Colonic mucosa (tissue), 4 donors: ENCODE measurements at places on chromosomes 3 and 15.

- no peaks in the 10 kb centered on the region for H3K4me1 ChIP-seq
- no peak overlapping the region for H3K27ac ChIP-seq
Observed at GRCh38 chr15:80266113-80266512, 14.1 kb upstream of the CTXND1 start.

DNA sequence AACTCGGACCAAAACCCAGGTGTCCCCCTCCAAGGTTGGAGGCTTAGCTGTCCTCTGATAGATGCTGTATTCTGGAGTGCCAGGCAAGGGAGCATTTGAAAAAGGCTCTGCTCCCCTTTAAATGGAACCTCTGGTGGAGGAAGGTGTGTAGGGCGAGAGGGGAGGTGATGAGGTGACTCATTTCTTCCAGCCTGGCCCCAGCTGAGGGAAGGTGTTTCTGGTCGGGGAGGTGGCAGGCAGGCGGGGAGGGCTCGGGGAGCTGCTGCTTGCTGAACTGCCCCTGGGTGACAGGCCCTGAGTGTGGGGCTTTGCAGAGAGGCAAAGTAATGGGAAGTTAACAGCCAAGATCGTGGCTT is 18.8 kb downstream of the PSTPIP1 start:
- no peak for DNase-seq
- peaks cover 4% of the 10 kb centered on the region for H3K4me1 ChIP-seq
- H3K27ac ChIP-seq: no peak overlapping the region
- H3K4me3 ChIP-seq: no peak overlapping the region
- H3K27me3 ChIP-seq: no peaks in the 10 kb centered on the region

DNA sequence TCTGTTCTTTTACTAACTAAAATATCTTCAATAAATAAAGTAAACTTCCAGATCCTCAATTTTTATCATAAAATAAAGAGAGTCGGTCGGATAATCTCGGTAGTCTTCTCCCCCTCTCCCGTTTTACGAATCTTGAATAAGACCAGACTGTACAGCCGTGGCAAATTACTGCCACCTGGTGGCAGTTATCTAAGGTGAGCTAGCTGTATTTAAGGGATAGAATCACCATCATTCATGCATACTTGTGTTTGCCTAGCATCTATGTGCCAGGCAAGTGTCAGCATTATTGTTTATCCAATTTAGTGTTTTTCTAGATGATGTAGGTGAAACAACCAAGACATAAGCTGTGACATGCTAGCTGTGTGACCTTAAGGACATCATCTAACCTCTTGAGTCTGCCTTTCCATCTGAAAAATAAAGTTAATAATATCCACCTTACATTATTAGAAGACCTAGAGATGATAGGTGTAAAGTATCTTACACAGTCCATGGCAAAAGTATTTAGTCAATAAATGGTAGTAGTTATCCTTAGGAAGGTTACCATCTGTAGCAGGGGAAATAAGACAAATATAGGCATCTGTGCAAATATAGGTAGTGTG is 21.3 kb downstream of the DUT start:
- DNase-seq: peak; percentile 56
- no peak overlapping the region for H3K4me3 ChIP-seq
- H3K4me1 ChIP-seq: no peaks in the 10 kb centered on the region
- H3K27me3 ChIP-seq: no peaks in the 10 kb centered on the region
- H3K27ac ChIP-seq: no peak overlapping the region

- H3K4me3 ChIP-seq: no peak overlapping the region
- no peaks in the 10 kb centered on the region for H3K4me1 ChIP-seq
- H3K27ac ChIP-seq: no peak overlapping the region
- no peaks in the 10 kb centered on the region for H3K36me3 ChIP-seq
Observed at GRCh38 chr3:117079997-117080396, 370.4 kb downstream of the TUSC7 start.

DNA sequence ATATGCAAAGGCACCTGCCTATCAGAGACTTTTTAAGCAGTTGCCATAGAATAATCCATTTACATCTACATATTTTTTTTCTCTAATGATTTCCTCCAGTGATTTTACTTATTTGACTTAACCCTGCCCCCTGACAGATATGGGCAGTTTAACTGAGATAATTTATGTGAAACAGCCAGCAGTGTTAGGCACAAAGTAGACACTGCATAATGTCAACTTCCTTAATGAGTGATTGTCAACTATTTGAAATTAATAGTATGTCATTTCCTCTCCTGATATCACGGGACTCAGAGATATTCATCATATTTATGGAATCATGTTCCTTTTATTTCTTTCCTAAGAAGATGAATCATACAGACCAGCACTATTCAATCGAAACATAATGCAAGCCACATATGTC is 179.9 kb upstream of the ATP10A start:
- no peak for DNase-seq
- H3K36me3 ChIP-seq: no peaks in the 10 kb centered on the region
- no peaks in the 10 kb centered on the region for H3K27me3 ChIP-seq
- no peak overlapping the region for H3K27ac ChIP-seq

DNA sequence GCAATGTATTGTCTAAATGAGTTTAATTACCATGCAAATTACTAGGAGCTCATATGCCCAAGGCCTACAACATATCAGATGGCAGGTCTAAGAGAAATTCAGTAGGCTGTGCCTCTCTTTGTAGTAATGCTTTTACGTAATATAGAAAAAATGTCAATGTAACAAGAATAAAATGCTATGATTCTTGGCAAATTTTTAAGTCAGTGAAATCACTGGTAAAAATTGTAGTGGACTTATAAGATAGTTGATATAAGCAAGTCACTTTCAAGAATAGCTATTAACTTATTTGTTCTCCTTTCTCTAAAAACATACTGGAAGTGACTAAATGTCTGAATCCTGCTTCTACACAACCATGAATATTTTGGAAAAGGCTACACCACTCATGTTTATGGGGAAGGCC is 707.8 kb downstream of the TUSC7 start:
- H3K4me3 ChIP-seq: no peak overlapping the region
- H3K36me3 ChIP-seq: no peaks in the 10 kb centered on the region
- H3K27ac ChIP-seq: no peak overlapping the region
- no peaks in the 10 kb centered on the region for H3K27me3 ChIP-seq

GRCh38 chr3:125214738-125215137 is 2.2 kb upstream of the SLC12A8 start:
- no peak overlapping the region for H3K4me3 ChIP-seq
- peaks cover 5% of the 10 kb centered on the region for H3K4me1 ChIP-seq
- H3K36me3 ChIP-seq: no peaks in the 10 kb centered on the region
- H3K27me3 ChIP-seq: peaks cover 10% of the 10 kb centered on the region

DNA sequence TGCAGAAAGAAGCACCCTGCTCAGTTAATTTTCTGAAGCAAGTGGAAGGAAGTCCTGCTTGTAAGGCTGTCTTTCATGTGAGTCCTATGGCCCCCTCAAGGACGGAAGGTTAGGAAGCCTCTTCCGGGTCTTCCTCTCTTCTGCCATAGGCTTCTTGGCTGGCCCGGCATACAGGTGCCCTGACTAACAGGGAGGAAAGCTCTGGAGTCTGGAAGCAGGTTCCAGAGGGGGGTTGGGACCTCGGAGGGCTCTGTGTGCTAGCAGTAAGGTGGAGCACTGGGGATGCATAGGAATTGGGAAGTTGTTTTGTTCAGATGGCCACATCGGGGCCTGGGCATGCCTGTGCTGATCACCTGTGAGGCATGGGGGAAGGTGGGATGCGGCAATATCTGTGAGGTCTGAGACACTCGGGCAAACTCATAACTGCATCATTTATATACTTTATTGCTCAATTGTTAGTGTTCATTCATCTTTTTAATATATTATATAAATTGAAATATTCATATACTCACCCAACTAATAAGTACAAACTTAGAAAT is 49.6 kb downstream of the TRAK1 start:
- no peak overlapping the region for H3K4me3 ChIP-seq
- H3K27ac ChIP-seq: no peak overlapping the region
- no peaks in the 10 kb centered on the region for H3K4me1 ChIP-seq
- H3K27me3 ChIP-seq: no peaks in the 10 kb centered on the region
- H3K36me3 ChIP-seq: no peaks in the 10 kb centered on the region
- no peak for DNase-seq

DNA sequence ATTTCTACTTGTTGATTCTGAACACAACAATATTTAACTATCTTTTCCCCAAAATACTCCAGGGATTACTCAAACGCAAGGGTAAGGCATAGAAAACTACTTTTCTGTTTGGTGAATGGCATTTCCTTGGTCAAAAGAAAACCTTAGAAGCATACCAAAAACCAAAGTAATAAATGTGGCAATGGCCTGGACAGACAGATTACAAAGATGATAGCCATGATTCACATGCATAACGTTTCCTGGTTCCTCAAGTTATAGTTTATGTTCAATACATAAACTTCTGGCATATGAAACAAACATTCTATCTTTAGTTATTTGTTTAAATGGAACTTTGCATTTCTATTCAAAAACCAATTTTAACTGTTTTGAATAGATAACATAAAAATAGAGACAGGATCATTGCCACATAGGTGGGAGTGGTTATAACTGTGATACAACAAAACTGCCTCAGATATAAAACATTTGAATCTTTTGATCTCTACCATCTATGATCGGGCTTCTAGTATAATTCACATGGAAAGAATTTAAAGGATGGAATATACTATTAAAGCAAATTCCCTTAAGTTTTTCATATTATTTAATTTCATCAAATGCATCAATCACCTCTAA is 32.1 kb downstream of the FOXP1 start:
- H3K27ac ChIP-seq: no peak overlapping the region
- H3K4me3 ChIP-seq: no peak overlapping the region
- H3K36me3 ChIP-seq: no peaks in the 10 kb centered on the region
- no peak for DNase-seq
- H3K4me1 ChIP-seq: no peaks in the 10 kb centered on the region

DNA sequence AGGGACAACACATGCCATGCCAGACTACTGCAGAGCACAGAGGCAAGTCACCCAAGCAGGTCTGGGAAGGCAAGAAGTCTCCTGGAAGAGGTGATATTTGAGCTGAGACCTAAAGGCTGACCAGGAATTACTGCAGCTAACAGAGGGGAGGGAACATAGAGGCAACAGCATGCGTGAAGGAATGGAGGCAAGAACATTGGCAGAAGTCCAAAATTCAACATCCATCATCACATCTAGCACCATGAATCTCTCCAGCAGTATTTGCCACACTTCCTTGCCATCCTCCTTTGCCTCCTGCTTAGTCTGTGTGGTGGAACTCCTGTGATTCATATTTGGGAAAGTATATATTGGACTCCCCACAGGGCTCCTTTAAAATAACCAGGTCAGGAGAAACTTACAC is 870 bp upstream of the TSEN2 start:
- H3K36me3 ChIP-seq: no peaks in the 10 kb centered on the region
- peaks cover 19% of the 10 kb centered on the region for H3K4me1 ChIP-seq
- no peak for DNase-seq
- no peaks in the 10 kb centered on the region for H3K27me3 ChIP-seq

DNA sequence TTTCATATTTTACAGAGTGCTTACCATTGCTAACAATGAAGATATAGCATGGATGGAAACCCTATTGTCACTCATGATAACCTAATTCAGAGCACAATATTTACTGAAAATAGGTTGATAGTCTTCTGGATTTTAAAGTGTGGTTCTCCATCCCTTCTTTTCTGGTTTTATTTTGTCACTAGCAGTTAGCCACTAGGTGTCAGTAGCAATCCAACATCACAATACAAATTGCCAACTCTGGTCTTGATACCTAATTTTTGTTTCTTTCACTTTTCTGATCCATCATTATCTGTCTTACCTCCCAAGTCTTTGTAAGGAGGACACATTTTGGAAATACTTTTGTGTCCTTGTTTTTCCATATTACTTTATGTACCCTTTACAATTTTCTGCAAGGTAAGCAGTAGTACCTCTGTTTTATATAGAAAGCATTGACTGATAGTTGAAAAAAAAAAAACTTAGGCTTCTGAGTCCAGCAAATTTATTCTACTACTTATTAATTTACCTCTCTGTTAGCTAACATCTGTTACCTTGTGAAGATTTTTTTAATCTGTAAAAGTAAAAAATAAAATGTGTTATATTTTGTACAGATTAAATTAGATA is 28.3 kb upstream of the CRYBG3 start:
- DNase-seq: no peak
- H3K4me3 ChIP-seq: no peak overlapping the region
- H3K36me3 ChIP-seq: no peaks in the 10 kb centered on the region
- H3K4me1 ChIP-seq: no peaks in the 10 kb centered on the region
- H3K27me3 ChIP-seq: no peaks in the 10 kb centered on the region

DNA sequence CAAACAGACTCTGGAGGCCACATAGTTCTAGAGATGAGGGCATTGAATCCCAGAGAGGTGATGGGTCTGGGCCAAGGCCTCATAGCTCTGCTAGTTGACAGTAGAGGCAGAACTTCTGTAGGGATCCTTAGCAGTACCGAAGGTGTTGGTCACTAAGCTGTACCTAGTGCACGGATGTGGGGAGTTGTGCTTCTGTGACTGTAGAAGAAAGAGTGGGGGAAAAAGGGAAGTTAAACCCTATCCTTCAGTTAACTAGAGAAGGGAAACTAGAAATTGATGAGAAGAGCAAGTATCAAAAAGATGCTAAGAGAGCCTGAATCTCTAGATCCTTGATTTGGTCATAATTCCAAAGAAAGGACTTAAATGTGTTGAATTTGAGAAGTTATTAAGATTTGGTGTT is 186.7 kb downstream of the NFKBIZ start:
- DNase-seq: no peak
- H3K27me3 ChIP-seq: no peaks in the 10 kb centered on the region
- H3K4me3 ChIP-seq: no peak overlapping the region
- no peak overlapping the region for H3K27ac ChIP-seq
- no peaks in the 10 kb centered on the region for H3K4me1 ChIP-seq

DNA sequence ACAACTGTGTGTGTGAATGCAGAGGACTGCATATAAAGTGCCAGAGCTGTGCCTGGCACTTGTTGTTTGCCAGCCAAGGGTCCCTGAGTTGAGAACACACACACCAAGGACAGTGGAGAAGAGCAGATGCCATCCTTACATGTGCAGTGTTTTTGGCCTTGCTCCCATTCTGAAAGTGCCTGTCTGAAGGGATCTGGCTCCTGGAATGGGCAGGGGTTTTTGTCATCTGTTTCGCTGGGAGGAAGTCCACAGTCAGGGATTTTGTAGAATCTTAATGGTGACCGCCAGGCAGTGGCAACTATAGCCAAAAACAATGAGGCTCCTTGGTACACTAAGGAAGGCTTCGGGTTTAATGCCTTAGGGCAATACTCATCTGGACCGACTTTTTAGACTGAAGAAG is 63.7 kb downstream of the DUT start:
- no peaks in the 10 kb centered on the region for H3K27me3 ChIP-seq
- no peak for DNase-seq
- no peak overlapping the region for H3K27ac ChIP-seq
- no peak overlapping the region for H3K4me3 ChIP-seq
- no peaks in the 10 kb centered on the region for H3K36me3 ChIP-seq
- H3K4me1 ChIP-seq: no peaks in the 10 kb centered on the region
